ENCODE measurements at places on chromosomes 5 and 9.

DNA sequence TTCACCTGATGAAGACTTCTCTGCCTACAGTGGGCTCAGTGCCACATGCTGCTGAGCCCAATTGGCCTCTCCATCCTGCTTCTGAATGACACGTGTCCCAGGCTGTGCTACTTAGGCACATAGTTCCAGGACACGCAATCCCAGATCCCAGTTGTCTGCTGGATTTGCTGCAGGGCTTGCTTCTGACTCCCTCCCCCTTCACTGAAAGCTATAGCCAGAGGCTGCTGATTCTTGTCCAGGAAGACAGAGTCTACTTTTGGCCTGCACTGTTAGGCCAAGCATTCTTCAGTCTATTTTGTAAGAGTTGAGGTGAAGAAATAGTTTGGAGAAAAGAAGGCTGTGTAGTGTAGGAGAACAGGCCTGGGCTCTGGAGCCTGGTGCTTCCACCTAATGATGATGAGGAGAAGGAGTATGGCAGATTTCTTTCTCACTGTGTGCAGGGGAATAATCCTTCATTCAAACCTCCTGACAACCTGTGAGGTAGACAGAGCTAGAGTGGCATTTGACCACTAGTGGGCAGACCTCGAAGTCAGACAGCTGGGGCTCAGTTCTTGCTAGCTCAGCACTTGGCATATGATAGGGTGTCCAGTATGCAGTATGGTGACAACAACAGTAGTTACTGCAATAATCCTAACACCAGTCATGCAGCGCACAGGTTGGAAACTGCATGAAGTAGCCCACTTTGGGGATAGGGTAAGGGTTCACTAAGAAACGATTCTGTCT is 19.5 kb upstream of the ASPN start:
- DNase-seq: no peak
- H3K27me3 ChIP-seq: no peaks in the 10 kb centered on the region
- no peak overlapping the region for H3K4me3 ChIP-seq
- no peaks in the 10 kb centered on the region for H3K36me3 ChIP-seq

GRCh38 chr5:31614151-31615020 is 24.5 kb upstream of the PDZD2 start:
- no peak overlapping the region for H3K4me3 ChIP-seq
- no peak for DNase-seq
- H3K4me1 ChIP-seq: no peaks in the 10 kb centered on the region
- no peaks in the 10 kb centered on the region for H3K36me3 ChIP-seq
- no peaks in the 10 kb centered on the region for H3K27me3 ChIP-seq

DNA sequence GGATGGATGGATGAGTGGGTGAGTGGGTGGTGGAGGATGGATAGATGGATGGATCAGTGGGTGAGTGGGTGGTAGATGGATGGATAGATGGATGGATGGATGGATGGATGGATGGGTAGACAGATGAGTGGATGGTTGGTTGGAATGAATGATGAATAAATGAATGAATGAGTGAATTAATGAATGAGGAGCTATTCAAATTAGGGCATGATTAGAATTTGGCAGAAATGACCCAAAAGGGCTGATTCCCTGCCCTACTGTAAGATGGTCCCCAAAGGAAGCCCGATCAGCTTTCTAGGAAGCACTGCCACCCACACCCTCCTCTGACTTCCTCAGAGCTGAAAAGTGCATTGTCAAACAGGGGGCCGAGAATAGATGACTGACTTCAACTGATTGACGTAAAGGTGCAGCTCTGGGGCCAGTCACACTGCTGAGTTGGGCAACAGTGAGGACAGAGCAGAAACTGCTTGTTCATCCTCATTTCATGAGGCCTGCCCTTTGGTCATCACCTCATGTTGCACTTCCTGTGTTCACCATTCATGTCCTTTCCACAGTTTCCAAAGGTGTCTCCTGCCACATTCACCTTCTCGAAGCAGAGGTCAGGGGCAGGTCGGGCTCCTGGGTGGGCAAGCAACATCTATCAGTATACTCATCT is 34.3 kb downstream of the NIPAL4 start:
- no peaks in the 10 kb centered on the region for H3K27me3 ChIP-seq
- no peak overlapping the region for H3K4me3 ChIP-seq
- no peak overlapping the region for H3K27ac ChIP-seq
- peaks cover under 1% of the 10 kb centered on the region for H3K36me3 ChIP-seq
- DNase-seq: no peak
- no peaks in the 10 kb centered on the region for H3K4me1 ChIP-seq

DNA sequence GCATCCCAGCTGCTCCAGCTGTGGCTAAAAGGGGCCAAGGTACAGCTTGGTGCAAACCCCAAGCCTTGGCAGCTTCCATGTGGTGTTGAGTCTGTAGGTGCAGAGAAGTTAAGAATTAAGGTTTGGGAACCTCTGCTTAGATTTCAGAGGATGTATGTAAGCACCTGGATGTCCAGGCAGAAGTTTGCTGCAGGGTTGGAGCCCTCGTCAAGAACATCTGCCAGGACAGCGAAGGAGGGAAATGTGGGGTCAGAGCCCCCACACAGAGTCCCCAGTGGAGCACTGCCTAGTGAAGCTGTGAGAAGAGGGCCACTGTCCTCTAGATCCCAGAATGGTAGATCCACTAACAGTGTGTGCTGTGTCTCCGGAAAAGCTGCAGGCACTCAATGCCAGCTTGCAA is 236.2 kb upstream of the ADRA1B start:
- no peaks in the 10 kb centered on the region for H3K36me3 ChIP-seq
- no peak overlapping the region for H3K4me3 ChIP-seq
- H3K27ac ChIP-seq: no peak overlapping the region
- no peaks in the 10 kb centered on the region for H3K27me3 ChIP-seq

GRCh38 chr5:55101556-55102276 is 730 bp upstream of the GZMA start:
- H3K4me1 ChIP-seq: no peaks in the 10 kb centered on the region
- H3K27me3 ChIP-seq: no peaks in the 10 kb centered on the region
- DNase-seq: no peak
- no peaks in the 10 kb centered on the region for H3K36me3 ChIP-seq
